NCI-H1048 (cell line): ENCODE measurements at places on chromosomes 5 and 9.
A peak's percentile ranks its signal among the peaks of the same experiment; 100 is the strongest.

GRCh38 chr5:52786949-52787599, 642 bp upstream of the ITGA1 start:
- no peak for DNase-seq

DNA sequence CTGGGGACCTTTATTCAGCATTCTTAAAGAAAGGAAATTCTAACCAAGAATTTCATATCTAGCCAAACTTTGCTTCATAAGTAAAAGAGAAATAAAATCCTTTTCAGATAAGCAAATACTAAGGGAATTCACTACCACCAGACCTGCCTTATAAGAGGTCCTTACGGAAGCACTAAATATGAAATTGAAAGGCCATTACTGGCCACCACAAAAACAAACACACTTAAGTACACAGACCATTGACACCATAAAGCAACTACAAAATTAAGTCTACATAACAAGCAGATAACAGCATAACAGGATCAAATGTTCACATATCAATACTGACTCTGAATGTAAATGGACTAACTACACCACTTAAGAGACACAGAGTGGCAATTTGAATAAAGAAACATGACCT, 361.4 kb upstream of the POU5F2 start:
- no peak for DNase-seq

GRCh38 chr5:77367741-77368140, 124.4 kb downstream of the WDR41 start:
- DNase-seq = no peak

GRCh38 chr9:4139196-4139595, 160.7 kb downstream of the GLIS3 start:
- no peak for DNase-seq

GRCh38 chr9:87180361-87180760, 233.1 kb upstream of the GAS1 start:
- no peak for DNase-seq

DNA sequence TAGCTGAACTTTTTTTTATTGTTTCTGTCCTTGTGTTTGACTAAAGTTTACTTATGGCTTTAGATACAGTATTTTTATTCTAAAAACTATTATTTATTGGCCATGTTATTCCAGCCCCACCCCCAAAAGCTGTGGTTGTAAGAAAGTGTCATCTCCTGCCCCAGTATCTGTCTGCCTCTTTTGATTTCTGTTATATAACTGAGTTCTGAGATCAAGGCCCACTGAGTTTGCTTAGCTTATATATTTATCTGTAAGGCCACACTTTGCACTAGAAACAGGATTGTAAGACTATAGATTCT, 116.8 kb upstream of the TNFAIP8 start:
- DNase-seq = no peak

DNA sequence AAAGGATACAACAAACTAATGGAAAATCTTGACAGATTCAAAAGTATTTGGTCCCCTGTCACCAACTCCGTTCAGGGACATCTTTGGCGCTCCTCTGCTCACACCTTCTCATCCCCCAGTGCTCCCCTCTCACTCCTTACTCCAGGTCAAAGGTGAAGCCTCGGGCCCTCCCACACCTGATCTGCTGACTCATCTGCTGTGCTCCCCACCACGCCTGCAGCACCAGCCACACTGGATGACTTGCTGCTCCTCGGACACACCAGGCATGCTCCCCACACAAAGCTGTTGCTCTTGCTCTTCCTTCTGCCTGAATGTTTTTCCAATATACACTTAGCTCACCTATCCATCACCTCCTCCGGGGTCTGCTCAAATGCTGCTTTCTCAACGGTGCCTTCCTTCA, 123.4 kb downstream of the ESM1 start:
- DNase-seq = no peak

DNA sequence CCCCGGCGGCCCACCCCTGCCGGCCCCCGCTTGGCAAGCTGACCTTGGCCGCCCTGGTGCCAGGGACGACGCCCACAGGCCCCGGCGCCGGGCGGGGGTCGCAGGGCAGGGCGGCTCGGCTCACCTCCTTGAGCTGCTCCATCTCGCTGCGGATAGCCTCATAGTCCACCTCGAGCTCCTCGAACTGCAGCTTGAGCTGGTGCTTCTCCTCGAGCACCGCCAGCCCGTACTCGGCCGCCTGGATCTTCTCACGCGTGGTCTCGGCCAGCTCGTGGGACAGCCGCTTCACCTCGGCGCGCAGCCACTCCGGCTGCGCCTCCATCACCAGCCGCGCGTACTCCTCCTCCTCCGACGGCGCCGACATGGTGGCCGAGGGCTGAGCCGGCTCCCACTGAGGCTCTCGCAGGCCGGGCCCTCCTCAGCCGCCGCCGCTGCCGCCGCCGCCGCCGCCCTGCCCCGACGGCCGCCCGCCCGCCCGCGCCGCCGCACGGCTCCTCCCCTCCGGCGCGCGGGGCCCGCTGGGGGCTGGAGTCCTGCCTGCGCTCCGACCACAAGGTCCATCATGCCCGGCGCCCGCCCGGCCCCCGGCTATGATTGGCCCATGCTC, at the start of gene BICD2:
Gene BICD2, minus strand, starts transcription at position 453 of the 607 bp plus-strand sequence. Its CDS starts 89 bp downstream, at position 364.
- DNase-seq = peak; percentile 96
